RPMI8226 (cell line): ENCODE measurements at places on chromosomes 3 and 15.

DNA sequence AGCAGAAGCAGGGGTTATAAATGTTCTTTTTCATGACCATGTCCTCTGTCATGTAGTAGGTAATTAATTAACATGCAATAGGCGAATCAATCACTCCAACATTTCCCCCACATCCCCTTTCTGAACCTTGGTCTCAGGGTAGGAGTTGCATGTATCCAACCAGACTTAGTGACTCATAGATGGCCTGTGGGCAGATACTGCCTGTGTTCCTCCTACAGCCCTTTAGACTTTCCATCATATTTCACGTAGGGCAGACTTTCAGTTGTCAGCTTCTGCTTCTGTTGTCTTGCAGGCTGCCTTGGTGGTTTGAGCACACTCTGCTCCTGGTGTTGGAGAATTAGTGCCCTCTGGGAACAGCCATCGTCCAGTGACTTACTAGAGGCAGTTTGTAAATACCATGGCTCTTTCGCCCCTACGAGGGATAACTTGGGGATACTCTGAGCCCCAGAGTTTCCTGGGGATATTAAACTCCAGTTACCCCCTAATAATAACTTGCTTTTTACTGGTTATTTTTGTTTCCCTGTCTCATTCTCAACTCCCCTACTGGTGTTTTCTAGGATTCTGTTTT lies 244.4 kb downstream of the EDEM1 start:
- no peak for DNase-seq

GRCh38 chr3:72162649-72163184 lies 377.8 kb upstream of the PROK2 start:
- DNase-seq = no peak

- no peak for DNase-seq
Observed at GRCh38 chr15:39279311-39279710, 301.6 kb upstream of the THBS1 start.

DNA sequence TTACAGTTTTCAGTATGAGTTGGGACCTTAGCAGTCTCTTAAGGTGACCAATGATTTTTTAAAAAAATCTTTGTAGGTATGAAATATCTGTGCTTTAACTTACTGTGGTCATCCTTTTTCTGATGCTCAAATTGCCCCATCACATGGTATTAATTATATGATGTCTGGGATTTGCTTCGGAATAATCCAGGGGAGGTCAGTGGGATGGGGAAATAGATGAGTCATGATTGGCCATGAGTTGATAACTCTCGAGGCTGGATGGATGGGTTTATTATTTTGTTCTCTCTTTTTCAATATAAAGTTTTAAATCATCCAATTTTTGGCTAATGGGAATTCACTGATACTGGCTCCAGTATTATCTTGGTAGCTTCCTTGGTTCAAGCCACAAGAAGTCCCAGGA lies 370.3 kb upstream of the TPM1 start:
- no peak for DNase-seq

- no peak for DNase-seq
Observed at GRCh38 chr15:63899193-63899592, 65.4 kb upstream of the HERC1 start.

- no peak for DNase-seq
Observed at GRCh38 chr3:33612607-33613006, 105.4 kb downstream of the CLASP2 start.

DNA sequence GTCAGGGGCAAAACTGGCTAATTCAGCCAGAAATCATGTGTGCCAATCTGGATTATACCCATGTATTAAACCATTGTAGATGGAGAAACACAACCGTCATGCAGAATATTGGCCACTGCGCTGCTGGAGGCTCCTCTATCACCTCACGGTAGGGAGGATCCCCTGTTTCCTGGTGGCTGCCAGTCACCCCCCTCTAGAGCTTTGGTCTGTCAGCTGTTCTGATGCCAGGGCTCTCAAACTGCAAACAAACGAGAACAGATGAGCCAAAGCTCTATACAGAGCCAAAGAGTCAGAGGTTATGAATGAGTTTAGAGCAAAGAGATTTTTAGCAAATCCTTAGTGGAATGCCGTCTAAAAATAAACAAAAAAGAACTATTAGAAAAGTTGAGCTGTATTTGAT lies 62.5 kb downstream of the IL20RB start:
- DNase-seq = no peak

GRCh38 chr3:99878005-99878404 lies 60.3 kb downstream of the CMSS1 start:
- no peak for DNase-seq

GRCh38 chr3:46239952-46240351 lies 2.3 kb upstream of the CCR3 start:
- no peak for DNase-seq
